ENCODE measurements at places on chromosomes 1 and 21.

- peak; percentile 19 for DNase-seq
Observed at GRCh38 chr1:35708441-35708921, 10.2 kb downstream of the C1orf216 start.

- DNase-seq: no peak
Observed at GRCh38 chr1:84525779-84526178, 19.4 kb upstream of the GNG5 start.

DNA sequence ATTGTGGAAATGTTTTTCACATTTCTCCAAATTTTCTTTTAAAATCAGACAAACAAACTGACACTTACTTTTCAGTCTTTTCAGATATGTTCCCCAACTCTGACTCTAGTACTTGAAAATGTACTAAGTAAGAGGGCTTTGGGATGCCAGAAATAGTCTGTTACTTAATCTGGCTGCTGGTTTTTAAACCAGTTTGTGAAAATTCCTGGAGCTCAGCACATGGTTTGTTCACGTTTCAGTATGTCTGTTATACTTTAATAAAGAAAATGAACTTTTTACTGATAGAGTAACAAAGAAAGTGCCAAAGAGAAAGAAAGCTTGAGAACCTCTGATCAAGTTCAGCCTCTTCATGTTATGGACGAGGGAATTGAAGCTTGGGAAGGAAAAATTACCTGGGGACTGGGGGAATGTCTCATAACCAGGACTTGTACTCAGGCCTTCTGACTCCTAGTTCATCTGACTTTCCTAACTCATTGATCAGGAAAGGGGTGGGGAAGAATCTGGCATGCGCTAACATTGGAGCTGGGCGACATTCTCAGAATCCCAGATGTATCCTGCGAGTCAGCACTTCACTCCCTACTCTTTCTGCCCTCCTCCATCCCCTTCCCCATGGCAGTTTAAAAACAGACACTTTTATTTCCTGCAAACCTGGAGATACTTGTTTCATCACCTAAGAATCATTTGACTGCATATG is 30.8 kb upstream of the DNAJC6 start:
- DNase-seq: no peak

DNA sequence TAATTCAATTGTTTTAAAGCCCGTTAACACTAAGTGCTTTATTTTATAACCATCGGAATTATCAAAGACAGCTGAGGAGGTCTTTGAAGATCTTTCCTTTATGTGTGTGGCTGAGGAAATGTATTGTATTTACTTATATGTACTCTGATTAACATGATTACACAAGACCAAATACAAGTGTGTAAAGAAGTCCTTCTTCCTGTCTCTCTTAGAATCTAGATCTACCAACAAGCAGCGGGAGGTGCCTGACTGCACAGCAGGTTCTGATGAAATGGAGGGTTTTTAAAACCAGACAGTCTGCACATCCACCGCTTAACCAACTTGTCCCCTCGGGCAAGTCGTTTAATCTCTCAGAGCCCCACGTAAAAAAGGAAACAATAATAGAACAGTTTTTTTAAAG is 240.5 kb upstream of the MAP1LC3C start:
- no peak for DNase-seq

GRCh38 chr1:99749504-99750347 is 16.7 kb downstream of the FRRS1 start:
- no peak for DNase-seq

- DNase-seq: no peak
Observed at GRCh38 chr1:29845910-29846309, 609.6 kb downstream of the PTPRU start.

GRCh38 chr1:157181790-157182189 is 43.6 kb upstream of the ETV3 start:
- no peak for DNase-seq

DNA sequence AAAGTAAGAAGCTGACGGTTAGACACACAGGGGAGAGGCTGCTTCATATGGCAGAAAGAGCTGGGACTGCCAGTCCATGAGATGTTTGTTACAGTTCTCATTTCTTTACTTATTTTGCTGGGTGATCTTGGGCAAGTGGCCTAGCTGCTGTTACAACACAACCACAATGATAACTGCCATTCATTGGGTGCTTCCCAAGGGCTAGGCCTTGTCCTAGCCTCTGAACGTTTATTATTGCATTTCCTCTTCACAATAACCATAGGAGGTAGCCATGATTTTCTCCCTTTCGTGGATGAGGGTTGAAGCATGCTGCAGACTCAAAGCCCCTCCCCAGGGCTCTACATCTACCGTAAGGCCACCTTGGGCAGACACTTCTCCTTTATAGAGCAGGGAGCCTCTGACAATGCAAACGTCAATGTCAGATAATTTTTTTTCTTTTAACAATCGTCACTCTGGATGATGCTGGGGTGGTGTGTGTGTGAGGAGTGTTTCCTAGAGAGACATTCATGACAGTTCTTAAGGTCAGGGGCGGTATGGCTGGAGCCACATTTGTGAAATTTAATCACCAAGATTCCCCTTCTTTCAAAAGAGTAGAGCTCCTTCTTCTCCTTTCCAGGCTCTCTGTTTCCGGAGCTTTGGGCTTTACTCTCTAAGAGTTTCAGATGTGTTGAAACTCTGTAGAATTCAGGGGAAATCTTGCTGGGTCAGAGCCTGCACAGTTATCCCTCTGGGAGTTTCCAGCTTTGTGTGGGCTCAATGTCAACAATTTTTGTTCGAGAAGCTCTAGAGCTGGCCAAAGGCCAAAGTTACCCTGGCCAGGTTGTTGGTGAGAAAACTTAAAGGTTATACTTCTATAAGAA is 138.5 kb upstream of the SGIP1 start:
- no peak for DNase-seq

GRCh38 chr1:171366816-171367215 is 52.8 kb downstream of the FMO4 start:
- DNase-seq: no peak

DNA sequence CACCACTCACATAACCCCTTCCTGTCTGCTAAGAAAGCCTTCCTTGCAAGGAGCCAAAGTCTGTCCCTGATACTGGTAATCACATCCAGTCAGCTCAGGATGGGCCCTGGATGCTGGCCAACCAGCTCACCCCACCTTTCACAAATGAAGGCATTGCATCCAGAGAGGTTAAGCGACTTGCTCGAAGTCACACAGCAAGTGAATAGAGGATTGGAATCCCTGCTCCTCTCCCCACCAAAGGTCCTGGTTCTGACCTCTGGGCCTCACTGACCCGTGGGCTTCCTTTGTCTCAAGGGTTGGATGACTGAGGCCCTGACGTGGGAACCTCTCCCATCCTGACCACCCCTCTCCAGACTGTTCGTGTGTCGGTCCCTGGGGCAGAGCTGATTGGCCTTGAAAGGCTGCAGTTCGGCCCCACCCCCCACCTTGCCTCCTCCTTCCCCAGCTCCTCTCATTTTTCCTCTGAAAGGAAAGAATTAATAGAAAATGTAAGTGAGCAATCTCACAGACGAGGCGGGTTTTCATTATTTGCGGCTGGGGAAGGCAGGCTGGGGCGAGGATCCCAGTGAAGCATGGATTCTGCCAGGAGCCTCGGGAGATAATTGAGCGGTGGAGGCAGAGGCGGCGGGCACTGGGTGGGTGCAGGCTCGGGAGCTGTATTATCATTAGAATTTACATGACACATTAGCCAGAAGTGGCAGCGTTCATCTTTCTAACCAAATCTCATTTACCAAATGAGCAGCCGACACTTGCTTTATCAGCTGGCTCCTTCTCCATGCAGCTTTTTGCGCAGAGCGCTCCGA is 101.5 kb upstream of the CSF3R start:
- DNase-seq: peak; percentile 21

DNA sequence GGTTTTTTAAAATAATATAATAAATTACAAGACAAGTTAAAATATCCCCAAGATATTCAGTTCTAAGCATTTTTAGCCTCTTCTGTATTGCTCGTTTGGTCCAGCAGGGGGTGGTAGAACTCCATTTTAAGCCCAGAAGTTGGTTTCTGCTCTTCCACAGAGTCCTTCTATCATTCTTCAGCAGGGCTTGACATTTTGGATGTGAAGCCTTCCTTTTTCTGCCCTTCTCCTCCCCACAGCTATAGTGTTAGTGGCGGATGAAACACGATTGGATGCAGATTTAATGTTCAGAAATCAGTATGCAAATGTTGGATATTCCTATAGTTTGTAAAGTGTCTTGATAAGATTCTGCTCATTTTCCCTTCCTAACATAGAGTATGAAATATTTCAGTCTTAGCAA is 1.4 kb downstream of the NCAM2 start:
- peak; percentile 51 for DNase-seq

GRCh38 chr1:229557913-229558414 is 543 bp downstream of the ABCB10 start:
- DNase-seq: no peak

DNA sequence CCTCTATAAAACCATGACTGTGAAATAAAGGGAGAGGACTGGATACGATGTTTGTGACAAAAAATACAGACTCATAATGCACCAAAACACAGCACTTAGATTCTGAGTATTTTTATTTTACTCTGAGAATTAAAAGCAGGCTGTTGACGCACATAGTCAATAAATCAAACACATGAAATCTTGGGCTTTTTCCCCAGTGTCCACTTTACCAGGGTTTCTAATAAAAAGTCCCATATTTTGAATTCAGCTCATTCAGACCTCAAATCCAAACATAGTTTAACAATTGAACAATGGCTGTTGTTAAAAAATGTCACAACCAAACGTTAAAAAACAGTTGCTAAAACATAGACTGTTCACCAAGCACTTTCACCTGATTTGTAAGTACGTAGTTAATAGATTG is 553.4 kb downstream of the LTN1 start:
- DNase-seq: no peak

DNA sequence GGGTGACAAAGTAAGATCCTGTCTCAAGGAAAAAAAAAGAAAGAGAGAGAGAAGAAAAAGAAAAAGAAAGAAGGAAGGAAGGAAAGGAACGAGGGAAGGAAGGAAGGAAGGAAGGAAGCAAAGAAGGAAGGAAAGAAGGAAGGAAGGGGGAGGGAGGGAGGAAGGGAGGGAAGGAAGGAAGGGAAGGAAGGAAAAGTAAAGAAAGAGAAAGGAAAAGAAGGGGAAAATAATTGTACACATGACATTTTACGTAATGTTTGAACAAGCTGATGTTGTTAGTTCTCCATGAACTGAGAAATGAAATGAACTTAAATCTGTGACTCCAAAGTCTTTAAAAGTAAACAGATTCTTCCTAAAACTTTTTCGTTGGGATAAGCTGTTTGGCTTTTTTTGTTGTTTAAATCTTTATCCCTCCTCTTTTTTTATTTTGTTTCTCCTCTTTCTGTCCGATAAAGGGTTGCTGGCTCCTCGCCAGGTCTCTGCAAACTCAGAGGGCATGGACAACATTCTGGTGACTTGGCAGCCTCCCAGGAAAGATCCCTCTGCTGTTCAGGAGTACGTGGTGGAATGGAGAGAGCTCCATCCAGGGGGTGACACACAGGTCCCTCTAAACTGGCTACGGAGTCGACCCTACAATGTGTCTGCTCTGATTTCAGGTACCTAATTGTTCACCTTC is 59.8 kb downstream of the IL12RB2 start:
- no peak for DNase-seq

GRCh38 chr1:226980122-226980560 is 40.0 kb downstream of the COQ8A start:
- no peak for DNase-seq

DNA sequence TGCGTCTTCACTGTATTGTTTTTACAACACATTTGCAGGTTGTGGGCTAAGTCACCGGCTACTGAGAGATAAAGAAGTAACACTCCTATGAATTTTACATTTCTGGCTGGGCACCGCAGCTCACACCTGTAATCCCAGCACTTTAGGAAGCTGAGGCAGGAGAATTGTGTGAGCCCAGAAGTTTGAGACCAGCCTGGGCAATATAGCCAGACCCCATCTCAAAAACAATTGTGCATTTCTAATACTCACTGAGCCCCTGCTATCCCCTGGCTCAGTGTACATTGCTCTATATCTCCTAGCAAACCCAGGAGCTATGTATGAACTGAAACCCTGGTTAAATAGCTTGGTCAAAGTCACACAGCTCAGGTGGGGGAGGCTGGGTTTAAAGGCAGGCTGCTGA is 108.7 kb downstream of the ZNF281 start:
- DNase-seq: no peak
